ENCODE measurements at places on chromosomes 7 and 10.

DNA sequence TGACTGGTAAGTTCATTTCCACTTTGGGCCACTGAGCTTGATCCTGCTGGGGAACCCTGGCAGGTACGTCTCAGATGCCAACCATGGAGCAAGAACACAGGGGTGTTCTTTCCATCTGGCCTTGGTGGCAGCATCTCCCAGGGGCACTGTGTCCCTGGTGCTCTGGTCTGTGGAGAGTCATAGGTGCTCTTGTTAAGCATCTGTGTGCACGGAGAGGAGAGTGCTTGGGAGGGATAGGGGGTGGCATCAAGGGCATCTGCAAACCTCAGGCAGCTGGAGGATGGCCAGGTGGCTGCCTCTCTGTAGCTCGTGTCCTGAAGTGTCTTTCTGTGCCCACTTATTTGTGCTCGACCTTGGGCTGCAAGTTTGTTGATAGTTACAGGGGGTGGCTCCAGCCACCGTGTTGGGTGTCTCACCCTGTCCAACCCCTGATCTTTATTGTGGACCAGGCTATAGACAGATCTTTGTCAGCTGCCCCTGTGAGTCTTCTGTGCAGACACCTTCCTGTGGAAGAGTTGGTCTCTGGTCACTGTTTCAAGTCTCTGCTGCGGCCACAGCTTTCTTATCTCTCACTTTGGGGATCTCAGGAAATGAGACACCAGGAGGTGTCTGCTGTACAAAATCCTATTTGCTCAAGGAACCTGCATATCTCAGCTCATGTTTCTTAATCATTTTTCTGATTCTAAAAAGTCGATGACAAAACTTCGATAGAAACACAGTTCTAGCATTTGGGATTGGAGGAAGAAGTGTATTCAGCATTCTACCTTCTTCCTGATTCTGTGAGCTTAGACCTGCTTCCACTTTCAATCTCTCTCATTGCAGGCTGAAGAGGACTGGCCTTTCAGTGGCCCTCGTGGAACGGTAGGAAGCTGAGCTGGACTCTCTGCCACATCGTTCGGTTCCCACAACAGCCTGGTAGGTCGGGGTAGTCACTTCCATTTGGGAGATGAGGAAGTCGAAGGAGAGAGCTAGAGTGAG lies 17.2 kb upstream of the GIMAP8 start:
- no peak for DNase-seq

GRCh38 chr10:98568551-98568950 lies 121.8 kb upstream of the HPS1 start:
- DNase-seq: no peak

DNA sequence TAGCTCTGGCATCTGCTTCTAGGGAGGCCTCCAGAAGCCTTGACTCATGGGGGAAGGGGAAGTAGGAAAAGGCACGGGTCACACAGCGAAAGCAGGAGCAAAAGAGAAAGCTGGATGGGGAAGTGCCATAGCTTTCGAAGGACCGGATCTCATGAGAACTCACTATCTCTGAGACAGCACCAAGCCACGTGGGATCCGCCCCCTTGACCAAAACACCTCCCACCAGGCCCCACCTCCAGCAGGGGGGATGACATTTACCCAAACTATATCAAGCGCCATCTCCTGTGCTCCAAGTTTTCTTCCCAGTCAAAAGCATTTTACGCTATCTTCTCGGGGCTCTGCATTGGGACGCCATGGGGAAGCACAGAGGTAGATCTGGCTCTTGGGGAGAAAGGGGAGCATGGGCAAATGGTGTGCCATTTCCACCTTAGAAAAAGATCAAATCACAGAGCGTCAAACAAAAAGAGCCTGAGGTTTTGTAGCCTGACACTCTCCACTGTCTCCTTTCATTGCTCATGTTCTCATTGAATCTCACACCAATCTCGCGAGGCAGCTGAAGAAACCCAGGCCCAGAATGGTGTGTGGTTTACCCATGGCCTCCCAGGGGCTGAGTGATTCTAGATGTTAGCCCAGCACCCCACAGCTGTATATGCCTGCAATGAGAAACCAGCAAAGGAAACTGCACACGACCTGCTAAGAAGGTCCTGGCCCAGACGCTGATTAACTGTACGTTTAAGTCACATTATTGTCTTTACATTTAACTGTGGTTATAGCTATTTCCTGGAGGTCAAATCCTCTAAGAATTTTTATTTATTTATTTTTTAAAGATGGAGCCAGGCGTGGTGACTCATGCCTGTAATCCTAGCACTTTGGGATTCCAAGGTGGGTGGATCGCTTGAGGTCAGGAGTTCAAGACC lies 8.1 kb upstream of the OLAH start:
- no peak for DNase-seq

DNA sequence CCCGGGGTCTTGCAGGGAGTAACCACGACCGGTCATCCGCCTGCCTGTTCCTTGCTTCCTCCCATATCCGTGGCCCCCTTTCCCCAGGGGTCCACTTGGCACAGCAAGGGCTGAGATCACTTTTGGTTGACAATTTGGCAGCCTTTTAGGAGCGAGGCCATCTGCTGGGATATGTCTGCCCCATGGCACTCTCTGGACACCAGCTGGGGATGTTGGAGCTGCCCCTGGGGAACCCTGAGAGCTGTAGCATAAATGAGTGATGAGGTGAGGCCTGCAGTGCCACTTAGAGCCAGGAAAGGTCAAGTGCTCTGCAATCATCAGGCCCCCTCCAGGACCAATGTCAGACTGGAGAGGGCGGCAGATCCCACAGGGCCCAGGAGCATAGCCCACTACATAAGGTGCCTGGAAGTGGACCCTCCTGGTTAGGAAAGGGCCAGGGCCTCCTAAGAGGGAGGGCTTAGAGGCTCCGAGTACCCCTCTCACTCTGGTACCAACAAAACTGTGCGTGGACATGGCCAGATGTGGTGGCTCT lies 92.1 kb downstream of the HIP1 start:
- DNase-seq: no peak

DNA sequence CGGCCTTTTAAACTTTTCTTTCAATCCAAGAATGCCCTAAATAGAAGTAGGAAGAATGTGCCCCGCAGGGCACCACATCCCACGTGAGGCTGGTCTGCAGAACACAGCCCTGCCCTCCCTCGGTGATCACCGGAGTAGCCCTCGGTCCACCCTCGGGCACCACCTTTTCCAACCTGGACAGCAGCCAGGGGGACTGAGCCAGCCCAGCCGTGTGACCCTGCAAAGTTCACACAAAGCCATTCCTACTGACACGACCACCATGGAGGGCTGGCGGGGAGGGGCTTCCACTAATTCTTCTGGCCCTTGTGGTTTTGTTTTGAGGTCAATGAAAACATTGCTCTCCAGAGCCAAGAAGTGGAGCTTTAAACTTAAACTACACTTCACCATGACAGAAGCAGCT lies 132.2 kb downstream of the TCERG1L start:
- no peak for DNase-seq
